ENCODE measurements at places on chromosomes 13 and 19.

- DNase-seq, result no peak
Observed at GRCh38 chr19:28208745-28209144, 1004.2 kb downstream of the UQCRFS1 start.

DNA sequence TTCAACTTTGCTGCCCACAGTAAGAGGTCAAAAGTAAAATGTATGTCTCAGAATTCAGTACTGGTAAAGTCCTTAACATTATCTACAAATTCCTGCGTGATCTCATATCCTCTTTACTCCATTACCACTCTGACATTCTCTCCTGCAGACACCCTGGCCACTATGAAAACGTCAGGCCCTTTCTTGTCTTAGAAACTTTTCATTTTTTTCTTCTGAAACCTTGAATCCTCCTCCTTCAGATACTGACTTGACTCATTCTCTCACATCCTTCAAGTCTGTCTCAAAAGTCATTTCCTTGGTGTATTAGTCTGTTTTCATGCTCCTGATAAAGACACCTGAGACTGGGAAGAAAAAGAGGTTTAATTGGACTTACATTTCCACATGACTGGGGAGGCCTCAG is 262.3 kb downstream of the POU4F1 start:
- no peak for DNase-seq

DNA sequence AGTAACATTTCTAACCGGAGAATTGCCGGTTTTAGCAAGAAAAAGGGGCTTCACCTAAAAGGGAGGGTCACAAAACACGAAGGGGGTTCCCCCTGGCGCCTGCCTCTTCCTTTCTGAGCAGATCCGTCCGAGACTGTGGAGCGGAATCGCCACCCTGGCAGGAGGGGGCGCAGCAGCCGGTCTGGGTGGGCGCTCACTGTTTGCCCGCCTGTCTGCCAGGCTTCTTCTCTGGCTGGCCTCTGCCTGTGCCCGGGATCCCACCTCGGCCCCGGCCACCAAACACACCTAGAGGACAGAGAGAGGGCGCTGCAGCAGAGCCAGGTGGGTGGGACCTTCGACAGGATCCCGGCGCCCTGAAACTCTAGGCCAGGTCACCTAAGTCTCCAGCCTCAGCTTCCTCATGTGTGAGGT is 15.6 kb downstream of the LSM4 start:
- no peak for DNase-seq

GRCh38 chr19:31772915-31773314 is 423.7 kb upstream of the TSHZ3 start:
- DNase-seq, result no peak

GRCh38 chr13:42119875-42120274 is 71.4 kb downstream of the DGKH start:
- no peak for DNase-seq

DNA sequence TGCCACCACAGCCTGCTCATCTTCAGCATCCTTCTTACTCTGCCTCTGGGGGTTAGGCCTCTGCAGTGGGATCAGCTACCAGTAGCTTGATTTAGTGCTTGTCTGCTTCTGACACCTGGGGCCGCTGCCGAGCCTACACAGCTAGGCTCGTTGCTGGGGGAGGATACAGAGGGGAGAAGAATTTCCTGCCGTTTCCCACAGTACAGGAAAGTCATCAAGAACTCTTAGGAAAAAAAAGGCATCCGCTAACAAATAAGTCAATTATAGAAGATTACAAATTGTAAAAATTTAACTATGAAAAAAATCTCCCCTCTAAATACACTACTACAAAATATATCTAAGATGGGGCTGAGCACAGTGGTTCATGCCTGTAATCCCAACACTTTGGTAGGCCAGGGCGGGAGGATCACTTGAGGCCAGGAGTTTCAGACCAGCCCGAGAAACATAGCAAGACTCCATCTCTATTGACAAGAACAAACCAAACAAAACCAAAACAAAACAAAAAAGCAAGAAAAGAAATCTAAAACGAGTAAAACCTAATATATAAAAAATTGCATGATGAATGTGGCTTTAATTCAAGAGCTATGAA is 26.7 kb downstream of the LATS2 start:
- no peak for DNase-seq

GRCh38 chr19:15265850-15266248 is 33.6 kb upstream of the EPHX3 start:
- peak; percentile 97 for DNase-seq

DNA sequence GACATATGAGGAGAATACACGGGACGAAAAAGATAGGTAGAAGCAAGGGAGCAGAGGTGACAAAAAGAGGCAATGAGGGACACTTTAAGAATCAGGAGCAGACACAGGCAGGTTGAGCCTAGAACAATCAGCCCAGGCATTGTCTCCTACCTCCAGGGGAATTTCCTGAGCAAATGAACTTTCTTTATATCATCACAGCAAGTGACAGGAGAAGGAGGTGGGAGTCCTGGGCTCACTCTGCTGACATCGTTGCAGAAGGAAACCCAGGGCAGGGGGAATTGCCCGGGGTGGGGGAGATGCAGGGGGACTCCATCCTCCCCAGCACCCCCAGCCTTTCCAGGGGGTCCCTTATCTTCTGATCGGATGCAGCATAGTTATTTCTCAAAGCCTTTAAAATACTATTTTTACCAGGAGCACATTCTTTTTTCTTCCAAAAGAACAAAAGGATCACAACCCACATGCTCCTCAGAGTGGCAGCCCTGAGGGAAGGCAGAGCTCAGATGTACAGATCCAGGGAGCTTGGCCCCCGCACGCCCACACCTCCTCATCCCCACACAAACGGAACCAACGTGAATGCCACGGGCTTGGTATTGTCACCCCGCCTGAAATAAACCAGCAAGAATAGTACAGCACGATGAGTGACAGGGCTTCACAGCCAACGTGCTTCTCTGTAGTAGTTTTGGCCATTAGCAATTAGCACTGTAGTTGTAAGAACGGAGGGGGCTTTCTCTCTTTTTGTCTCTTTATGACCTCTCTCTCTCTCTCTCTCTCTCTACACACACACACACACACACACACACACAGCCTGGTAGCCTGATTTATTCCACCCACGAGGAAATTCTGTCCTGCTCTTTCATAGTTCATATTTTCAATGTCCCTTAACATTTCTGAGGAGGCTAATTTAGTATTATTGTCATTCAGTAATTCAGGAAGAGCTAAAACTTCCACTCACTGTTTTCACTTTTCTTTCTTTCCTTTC is 169.5 kb upstream of the UBL3 start:
- DNase-seq, result no peak
